ENCODE measurements at places on chromosomes 3 and 15.

GRCh38 chr15:74868059-74868458 lies 5.1 kb downstream of the SCAMP2 start:
- no peak for DNase-seq

DNA sequence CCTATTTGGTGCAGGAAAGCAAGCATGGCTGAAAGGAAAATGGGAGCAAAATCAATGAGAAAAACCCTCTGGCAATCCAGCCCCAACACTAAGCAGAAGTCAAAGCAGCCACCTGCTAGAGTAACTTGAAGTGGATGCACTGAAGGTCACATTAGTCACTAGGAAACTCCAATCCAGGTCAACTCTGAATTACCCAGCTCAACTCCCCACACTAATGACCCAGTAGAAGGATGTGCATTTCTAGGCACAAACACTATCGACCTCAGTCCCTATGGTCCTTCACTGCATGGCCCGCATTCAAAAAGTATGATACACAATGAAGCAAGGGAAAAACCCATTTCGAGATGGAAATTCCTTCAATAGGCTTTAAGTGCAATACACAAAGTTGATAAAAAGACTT lies 80.6 kb downstream of the RAD18 start:
- DNase-seq = no peak

- no peak for DNase-seq
These were observed 226.7 kb upstream of the MCTP2 start for GRCh38 chr15:94004697-94005096.

DNA sequence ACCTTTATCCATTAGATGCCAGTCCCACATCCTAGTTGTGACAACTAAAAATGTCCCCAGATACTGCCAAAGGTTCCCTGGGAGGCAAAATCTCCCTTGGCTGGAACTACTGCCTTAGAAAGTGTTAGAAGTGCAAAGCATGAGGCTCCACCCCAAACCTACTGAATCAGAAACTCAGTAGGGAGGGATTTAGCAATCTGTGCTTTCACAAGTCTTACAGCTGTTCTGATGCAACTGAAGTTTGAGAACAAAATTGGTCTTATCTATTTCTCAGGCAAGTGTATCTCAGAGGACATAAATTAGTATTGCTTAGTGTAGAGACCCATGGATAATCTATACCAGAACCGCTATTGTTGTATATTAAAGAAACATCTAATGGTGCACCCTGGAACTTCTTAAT lies 70.2 kb downstream of the CLDN1 start:
- DNase-seq = no peak

GRCh38 chr3:21013566-21013965 lies 737.4 kb downstream of the ZNF385D start:
- DNase-seq = no peak

DNA sequence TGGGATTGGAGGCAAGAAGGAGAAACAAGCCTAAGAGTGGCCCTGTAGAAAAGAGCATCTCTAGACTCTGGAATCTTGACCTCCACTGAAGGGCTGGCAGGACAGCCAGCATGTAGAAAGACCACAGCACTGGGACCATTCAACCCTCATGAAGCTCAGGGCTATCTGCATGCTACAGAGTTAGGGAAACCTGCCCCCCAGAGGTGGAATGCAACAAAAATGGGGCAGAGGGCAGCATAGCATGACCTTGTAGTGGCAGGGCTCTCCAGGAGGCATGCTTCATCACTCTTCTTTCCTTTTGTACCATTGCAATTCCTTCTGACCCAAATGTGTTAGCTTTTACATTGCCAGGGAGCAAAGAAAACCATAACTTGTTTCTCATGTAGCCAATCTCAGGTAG lies 445.4 kb downstream of the EPHB1 start:
- peak; percentile 17 for DNase-seq

- no peak for DNase-seq
These were observed 24.0 kb downstream of the MEF2A start for GRCh38 chr15:99589801-99590200.

DNA sequence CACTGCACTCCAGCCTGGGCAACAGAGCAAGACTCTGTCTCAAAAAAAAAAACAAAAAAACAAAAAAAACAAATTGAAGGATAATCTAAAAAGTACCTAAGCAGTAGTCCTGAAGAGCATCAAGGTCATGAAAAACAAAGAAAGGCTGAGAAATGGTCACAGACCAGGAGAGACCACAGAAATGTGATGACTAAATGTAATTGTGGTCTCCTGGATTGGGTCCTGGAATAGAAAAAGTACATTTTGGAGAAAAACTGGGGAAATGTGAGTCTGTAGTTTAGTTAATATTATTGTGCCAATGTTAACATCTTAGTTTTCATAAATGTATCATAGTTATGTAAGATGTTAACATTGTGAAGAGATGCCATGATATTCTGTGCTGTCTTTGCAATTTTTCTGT lies 267.5 kb upstream of the NR2E3 start:
- no peak for DNase-seq

GRCh38 chr3:193157051-193157450 lies 84.0 kb upstream of the PLAAT1 start:
- DNase-seq = no peak

DNA sequence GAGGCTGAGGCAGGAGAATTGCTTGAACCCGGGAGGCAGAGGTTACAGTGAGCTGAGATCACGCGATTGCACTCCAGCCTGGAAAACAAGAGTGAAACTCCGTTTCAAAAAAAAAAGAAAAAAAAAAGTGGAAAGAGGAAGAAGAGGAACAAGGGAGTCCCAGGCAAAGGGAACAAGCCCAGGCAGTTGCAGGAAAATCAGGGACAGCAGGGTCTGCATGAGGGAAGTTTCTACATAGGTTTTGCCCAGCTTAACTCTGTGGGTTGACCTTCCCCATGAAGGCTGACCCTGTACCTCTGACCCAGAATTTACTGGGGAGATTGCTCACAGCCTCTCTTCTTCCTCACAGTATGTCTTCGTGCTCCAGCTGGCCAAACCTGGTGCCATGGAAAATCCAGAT lies 12.3 kb downstream of the RBP1 start:
- no peak for DNase-seq

DNA sequence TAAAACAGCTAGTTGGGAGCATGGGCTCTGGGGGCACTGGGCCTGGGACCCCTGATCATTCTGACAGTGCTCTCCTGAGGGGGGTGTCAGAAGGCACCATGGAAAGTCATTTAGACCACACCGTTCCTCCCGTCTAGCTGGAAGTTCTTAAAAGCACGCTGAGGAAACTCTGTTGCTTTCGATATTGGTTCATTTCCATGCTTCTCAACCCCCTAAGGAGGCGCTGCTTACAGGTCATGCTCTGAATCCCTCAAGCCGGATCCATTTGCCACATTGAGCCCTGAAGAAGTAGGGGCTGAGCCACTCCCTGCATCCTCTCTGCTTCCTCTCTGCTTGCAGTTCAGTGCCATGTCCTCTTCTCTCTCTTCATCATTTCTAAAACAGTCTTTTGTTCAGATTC lies 187.2 kb downstream of the CACNA2D3 start:
- DNase-seq = no peak

DNA sequence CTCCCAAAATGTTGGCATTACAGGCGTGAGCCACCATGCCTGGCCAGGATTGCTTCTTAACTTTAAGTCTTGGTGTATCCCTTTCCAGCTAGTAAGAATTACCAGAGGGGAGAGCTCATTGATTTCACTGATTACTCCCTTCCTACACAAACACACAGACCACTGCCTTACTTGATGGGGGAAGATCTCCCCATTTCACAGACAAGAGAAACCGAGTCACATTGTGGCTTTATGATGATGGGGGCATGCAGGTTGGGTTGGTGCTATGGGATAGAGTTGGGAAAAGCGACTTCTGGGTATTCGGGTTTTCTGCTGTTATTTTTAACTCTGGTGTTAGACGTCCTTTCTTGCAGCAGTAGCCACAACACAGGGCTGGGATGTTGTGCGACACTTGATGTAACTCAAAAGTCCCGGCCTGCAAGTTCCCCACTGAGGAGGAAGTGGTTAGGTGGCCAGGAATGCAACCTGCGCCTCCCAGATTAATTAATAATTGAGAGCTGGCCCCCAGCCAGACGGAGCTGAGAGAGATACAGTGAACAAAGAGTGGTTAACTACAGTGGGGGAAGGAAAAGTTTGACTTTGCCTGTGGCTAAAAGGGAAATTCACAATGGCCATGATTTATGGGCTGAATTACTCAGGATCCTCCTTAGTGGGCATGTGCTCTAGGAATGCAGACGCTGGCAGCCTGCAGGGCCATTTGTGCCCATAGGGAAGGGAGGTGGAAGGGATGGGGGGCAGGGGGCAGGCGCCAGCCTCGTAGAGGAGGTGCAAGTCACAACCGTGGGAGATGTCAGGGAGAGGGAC lies 63.6 kb downstream of the SMAD6 start:
- peak; percentile 49 for DNase-seq
